ENCODE measurements at places on chromosomes 6 and 20.

- DNase-seq = no peak
Observed at GRCh38 chr20:46004187-46004586, 4.5 kb upstream of the MMP9 start.

- DNase-seq = no peak
Observed at GRCh38 chr6:151148111-151148510, 91.7 kb upstream of the AKAP12 start.

GRCh38 chr6:141562186-141562811 lies 570.4 kb upstream of the GJE1 start:
- DNase-seq = peak; percentile 5

GRCh38 chr6:128095362-128095761 lies 194.5 kb upstream of the THEMIS start:
- no peak for DNase-seq

DNA sequence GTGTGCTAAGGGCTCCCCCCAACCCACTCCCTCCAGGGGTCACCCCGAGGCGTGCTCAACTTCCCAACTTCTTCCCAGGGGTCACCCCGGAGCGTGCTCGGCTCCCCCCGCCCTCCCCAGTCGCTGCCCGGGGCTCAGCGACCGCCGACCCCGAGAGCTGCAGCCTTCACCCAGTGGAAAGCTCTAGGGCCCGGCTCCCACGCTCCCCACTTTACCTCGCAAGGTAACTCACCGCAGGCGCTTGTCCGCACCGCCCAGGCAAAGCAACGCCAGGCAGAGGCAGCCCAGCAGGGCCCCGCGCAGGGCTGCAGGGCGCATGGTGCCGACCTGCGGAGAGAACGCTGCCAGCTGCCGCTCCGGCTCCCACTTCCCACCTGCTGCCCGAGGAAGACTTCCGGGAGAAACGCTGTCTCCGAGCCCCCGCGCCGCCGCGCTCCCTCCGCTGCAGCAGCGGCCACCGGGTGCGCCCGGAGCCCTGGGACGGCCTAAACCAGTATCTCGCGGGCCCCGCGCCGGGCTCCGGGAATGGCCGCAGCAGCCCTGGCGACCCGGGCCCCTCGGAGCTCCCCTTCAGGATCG lies 396 bp downstream of the RNASET2 start:
- peak; percentile 12 for DNase-seq

DNA sequence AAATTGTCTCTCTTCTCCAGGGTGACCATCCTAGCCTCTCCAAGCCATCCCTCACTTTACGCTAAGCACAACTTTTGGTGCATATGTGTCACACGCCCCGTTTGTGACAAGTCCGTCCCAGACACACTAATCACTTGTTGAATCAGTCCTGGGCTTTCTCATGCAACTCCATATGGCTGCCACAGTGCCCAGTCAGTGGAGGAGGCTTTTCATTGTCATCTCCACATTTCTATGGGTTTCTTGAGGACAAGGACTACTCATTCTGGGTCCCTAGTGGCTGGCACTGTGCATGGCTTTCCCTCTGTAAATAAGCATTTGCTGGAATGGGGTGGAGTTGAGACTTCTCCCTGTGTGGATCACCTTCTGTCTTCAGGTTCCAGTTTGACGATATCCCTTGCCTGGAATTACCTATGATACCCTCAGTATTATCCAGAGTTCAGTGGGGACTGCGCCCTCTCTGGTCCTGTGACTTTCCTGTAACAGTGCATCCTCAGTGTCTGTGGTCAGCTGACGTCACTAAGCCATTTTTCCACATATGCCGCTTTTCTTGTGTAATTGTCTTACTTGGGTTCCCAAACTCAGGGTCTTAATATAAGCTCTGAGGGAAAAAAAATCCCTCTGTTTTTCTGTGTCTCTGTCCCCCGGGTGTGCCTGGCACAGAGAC lies 59.8 kb upstream of the MYL9 start:
- no peak for DNase-seq

DNA sequence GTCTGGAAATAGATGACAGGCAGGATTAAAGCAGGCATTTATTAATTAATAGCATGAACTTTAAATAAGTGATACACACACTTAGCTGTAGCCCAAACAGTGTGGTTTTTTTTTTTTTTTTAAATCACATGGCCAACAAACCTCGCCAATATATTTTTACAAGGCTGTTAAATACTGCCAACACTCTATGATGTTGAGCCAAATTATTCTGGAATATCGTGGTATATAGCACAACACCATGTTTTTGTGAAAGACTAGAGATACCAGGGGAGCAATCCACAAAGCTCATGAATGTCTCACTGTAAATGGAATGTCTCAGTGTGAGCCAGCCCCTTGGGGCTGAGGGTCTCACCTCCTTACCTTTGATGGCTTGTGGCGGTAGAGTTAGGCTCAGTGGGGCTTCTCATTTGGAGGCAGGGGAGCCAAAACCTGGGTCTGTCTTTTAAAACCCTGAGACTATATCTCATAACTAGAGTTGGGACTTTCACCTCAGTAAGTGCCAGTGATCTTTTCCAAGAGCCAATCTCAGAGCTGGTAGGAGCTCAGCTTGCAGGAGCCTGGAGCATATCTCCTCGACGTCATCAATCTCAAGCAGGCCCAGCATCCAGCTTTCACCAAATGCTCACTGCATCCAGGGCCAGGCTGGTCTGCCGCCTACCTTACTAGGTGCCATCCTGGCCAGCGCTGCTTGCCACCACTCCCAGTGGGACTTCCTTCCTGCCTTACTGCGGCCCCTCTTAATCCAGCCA lies 78.5 kb upstream of the FAM184A start:
- no peak for DNase-seq

- no peak for DNase-seq
Observed at GRCh38 chr6:44675449-44675848, 287.9 kb downstream of the CDC5L start.

DNA sequence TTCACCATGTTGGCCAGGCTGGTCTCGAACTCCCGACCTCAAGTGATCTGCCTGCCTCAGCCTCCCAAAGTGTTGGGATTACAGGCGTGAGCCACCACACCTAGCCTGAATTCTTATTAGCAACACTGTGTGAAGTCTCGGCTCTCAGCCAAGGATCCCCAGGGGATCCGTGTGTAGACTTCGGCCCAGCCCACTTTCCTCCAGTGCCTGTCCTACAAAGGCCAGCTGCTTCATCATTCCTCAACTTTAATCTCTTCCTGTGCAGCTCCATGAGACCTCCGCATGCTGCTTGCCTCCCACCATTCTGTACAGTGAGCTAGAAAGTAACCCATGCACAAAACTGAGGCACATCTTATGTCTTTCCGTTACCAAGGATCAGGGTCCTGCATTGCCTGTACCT lies 71.8 kb downstream of the SAMD3 start:
- no peak for DNase-seq

- DNase-seq = no peak
Observed at GRCh38 chr6:43803783-43804549, 34.0 kb downstream of the VEGFA start.

DNA sequence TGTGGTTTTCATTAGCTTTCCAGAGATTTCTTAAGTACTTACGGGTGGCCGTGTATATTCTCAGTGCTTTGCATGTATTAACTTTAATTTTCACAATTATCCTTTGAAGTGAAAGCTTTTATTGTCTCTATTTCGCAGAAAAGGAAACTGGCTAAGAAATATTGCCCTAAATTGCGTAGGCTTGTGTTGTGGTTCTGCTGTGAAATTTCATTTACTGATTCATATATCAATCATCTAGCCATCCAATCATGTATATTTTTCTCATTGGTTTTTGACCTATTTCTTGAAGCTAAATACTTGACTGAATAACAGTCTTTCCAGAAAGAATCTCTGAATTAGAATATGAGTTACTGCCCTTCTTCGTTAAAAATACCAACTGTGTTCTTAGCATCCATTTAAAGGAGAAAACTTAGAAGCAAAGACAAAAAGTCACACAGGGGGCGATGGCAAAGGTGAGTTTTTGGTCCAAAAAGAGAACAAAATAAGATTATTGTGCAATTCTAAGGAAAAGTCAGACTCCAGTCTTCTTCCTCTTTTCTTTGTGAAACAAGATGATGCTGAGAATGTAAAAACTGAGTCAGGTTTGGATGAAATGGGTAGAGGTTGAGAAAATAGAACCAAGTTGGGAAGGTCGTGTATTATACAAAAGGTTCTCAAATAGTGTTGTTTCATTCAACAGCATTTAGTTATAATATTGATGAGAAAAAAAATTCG lies 1.4 kb downstream of the CYB5R4 start:
- DNase-seq = no peak

- DNase-seq = no peak
Observed at GRCh38 chr20:46200582-46201570, 82.8 kb downstream of the CD40 start.

DNA sequence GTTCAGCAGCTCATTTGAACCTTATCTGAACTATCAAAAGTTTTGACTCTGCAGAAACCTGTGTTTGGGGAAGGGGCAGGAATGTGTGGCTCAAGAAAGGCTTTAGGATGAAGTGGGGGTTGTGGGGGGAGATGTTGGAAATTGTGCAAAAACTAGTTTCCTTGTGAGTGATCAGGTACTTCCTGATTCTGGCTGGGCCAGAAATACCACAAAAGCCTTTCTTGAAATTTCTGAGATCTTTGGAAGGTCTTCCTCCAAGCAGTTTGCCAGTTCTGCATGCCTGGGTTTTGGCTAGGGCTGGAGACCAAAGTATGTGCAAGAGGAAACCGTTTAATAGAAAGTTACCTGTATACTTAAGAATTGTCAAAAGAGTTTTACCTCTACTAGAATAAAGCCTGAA lies 116.6 kb downstream of the BMP2 start:
- no peak for DNase-seq

GRCh38 chr6:148273962-148274752 lies 68.5 kb upstream of the SASH1 start:
- no peak for DNase-seq

- peak; percentile 48 for DNase-seq
Observed at GRCh38 chr6:124487623-124488431, 474.4 kb upstream of the RNF217 start.

GRCh38 chr20:16526433-16527380 lies 46.5 kb downstream of the KIF16B start:
- DNase-seq = no peak

All from brain microvascular endothelial cell (primary cell).